ENCODE measurements at places on chromosomes 7 and 10. TPM values are rescaled to one million over a fixed set of nuclear protein-coding genes. Genes with fewer than 3 reads are reported as not detected.

- H3K27ac ChIP-seq, result no peak overlapping the region
- H3K27me3 ChIP-seq, result no peaks in the 10 kb centered on the region
- H3K36me3 ChIP-seq, result no peaks in the 10 kb centered on the region
- no peaks in the 10 kb centered on the region for H3K4me1 ChIP-seq
- H3K4me3 ChIP-seq, result no peak overlapping the region
These were observed 612.8 kb downstream of the IPMK start for GRCh38 chr10:57654856-57655255.

GRCh38 chr10:13425397-13425796 is 77.3 kb upstream of the SEPHS1 start:
- H3K4me1 ChIP-seq, result no peaks in the 10 kb centered on the region
- no peak overlapping the region for H3K4me3 ChIP-seq
- H3K27me3 ChIP-seq, result no peaks in the 10 kb centered on the region
- H3K36me3 ChIP-seq, result no peaks in the 10 kb centered on the region
- DNase-seq, result no peak

Gene CNTNAP2
- 110 TPM for total RNA-seq

Gene SUV39H2
- 67.9 TPM for total RNA-seq

DNA sequence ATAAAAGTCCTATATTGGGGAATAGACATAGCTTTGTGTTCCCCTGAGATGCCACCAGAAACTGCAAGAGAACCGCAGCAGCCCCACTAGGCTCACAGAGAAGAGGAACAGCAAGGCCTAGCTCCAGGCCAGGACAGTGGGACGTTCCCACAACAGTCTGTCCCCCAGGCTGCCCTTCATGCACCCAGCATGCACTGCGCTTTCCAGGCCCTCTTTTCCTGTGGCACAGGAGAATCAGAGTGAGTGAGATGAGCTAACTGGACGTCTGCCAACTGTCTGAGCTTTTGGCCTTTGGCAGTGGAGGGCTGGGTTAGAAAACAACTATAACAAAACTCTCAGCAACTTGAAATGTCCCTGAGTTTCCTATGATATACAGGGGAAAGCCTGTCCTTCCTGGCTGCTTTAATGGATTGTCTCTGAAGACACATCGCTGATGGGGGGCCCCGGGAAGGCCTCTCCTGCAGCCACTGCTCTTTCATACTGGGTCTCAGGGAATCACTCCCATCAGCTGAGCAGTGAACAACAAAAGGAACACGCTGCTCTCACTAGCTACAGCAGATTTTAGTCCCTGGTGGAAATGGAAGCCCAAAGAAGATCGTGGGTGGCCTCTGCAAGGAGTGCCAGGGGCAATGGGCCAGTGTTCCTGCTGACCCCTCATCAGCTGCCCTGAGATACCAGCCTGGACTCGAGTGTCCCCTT is 53.5 kb downstream of the PODXL start:
- no peak overlapping the region for H3K4me3 ChIP-seq
- DNase-seq, result no peak
- peaks cover 13% of the 10 kb centered on the region for H3K4me1 ChIP-seq
- H3K27me3 ChIP-seq, result no peaks in the 10 kb centered on the region
- peak overlapping the region; percentile 5 for H3K27ac ChIP-seq
- H3K36me3 ChIP-seq, result no peaks in the 10 kb centered on the region
